Stimulated activated CD8-positive, alpha-beta memory T cell treated with anti-CD3 and anti-CD28 coated beads, Interleukin-7, amount 100 ng/mL, for 1 hour (primary cell): ENCODE measurements at places on chromosomes 4 and X.

GRCh38 chrX:16603822-16604221, 46.1 kb upstream of the S100G start:
- no peak for DNase-seq

DNA sequence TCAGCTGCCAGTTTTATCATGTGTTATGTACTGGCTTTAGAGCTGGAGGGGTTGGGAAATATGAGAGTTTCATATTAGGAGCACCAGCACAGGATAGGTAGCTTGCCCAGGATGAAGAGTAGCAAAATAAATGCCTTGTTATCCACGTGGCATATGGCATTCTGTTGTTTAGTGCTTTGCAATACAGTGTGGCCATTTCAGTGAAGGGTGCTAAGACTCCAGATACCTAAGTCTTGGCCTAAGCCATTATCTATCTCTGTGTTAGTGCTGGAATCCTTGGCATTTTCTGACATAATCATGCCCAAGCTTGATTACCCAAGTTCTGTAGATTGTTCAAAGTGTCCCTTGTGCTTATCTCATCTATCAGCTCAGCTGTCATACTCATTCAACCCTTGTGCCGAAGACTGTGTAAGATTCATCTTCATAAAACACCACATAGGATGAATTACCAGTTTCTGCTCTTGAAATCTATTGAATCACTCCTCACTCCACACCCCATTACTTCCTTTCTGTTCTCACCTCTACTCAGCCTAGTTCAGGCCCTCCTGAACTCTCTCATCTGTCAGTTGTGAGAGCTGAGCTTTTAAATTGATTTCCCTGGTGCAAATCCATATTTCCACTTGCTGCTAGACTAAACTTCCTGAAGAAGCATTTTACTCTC, 73.5 kb downstream of the CLCN5 start:
- DNase-seq, result no peak

GRCh38 chrX:67684136-67684535, 140.3 kb downstream of the AR start:
- DNase-seq, result no peak

DNA sequence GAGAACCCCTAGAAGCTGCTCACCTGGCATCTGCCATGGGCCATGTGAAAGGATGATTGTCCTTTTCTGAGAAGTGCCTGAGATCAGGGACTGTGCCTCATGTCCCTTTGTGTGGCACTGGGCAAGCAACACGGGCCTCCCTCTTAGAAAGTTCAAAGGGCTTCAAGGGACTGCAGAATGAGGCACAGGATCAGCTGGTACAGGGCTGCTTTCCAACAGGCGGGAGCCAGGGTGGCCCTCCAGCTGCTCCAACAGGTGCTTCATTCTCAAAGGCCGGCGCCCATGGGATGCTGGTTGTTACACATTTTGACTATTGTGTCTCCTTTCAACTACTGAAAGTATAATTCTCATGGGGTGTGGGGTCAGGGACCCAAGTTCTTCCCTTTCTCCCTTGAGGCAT, 114.7 kb downstream of the ENPP6 start:
- DNase-seq, result no peak

GRCh38 chr4:53941331-53941730, 123.1 kb downstream of the CHIC2 start:
- DNase-seq, result no peak

GRCh38 chr4:141306331-141306730, 85.6 kb downstream of the ZNF330 start:
- DNase-seq, result no peak

GRCh38 chrX:94830717-94831116, 1156.7 kb downstream of the FAM133A start:
- DNase-seq, result no peak

DNA sequence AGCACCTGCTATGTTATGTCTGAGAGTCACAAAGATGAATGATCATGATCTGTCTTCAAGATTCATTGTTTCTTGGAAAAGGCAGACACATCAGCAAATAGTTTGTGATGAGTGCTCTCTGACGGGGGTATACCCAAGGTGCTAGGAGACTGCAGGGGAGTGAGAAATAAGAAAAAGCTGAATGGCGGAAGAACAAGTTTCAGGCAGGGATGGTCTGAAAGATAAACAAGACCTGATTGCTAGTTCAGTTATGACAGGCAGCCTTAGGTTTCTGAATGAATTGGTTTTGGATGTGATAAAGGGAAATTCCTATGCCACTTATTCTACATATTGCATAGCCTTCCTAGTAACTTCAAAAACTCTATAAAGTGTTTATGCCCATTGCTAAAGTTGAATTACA, 327.0 kb upstream of the DKK2 start:
- no peak for DNase-seq

GRCh38 chr4:913280-913618, 18.9 kb downstream of the GAK start:
- no peak for DNase-seq

- no peak for DNase-seq
Measured at GRCh38 chr4:8939160-8939839, 67.7 kb upstream of the HMX1 start.

DNA sequence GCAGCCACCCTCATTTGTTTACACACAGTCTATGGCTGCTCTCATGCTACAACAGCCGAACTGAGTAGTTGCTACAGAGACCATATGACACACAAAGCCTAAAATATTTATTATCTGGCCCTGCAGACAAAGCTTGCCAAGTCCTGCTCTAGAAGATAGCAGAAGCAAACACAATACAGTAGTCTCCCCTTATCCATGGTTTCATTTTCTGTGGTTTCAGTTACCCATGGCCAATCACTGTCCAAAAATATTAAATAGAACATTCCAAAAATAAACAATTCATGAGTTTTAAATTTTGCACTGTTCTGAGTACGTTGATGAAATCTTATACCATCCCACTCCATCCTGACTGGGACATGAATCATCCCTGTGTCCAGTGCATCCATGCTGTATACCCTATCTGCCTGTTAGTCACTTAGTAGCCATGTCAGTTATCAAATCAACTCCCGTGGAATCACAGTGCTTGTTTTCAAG, 40.2 kb upstream of the ZNF81 start:
- DNase-seq, result no peak

DNA sequence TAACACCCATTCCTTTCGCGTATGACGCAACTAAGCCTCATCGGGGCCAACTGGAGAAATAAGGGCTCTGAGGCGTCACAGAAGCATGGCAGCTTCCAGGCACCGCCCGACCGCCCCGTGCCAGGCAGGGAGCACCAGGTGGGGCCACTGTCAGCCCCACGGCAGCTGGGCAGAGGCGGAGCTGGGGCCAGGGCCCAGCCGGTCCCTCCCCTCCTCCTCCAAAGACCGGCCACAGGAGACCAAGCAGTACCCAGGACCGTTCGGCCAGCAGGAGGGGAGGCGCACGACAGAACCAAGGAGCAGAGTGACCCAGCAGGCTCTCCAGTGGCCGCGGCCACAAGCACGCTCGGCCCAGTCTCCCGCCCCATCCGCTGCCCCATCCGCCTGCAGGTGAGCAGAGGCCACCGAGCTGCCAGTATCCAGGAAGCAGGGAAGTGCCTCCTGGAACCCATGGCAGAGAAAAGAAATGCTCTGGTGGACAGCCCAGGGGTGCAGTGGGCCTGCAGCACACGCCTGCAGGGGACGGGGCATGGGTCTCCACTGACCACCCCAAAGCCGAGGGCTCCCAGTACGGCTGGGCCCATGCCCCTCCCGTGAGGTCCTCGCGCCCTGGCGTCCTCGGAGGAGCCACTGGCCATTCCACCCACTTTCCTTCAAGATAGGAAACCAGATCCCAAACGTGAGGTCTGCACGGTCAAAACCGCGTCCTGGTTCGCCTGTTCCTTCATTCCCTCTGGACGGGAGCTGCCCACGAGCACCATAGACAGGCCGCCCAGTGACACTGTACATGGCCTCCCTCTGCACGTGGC, 9.6 kb downstream of the CTBP1 start:
- DNase-seq, result no peak

DNA sequence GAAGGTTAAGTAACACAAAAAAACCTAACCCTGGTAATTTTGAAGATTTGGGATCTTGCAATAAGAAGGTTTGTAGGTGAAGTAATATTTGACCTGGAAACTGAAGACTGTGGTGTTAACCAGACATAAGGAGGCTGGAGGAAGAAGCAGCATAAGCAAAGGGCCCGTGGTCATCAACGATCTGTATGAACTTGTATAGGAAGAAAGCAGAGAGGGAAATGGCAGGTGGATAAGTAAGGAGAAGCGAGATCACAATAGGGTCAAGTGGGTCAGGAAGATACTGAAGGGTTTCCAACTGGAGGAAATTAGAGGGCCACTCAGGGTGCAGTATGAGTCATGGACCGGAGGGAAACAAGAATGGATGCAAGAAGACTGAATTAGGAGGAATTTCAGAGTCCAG, 103.8 kb upstream of the SORBS2 start:
- no peak for DNase-seq

- DNase-seq, result no peak
Measured at GRCh38 chr4:105632599-105632998, 75.9 kb downstream of the INTS12 start.

DNA sequence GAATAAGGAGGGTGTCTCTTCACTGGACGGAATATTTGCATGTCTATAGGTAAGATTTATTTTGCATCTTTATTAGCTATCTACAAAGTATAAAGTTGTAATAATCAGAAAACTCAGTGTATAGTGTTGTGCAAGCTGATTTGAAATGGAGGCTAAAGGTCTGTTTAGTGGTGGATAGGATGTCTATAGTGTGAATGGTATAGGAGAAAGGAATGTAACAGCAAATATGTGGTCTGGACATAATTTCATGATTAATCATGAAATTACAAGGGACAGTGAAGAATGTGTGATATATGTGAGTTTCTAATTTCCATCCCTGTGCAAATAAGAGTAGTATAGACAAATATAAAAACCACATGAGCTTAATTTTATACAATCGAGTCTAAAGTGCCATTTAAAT, 79.3 kb upstream of the CAMK2D start:
- DNase-seq, result no peak

GRCh38 chr4:186714006-186714675, 9.5 kb downstream of the FAT1 start:
- no peak for DNase-seq

GRCh38 chrX:46929439-46930261, 17.4 kb downstream of the JADE3 start:
- DNase-seq, result no peak

GRCh38 chr4:106421441-106422296, 53.1 kb upstream of the GIMD1 start:
- DNase-seq, result no peak

- no peak for DNase-seq
Measured at GRCh38 chr4:111596491-111596890, 548.8 kb upstream of the FAM241A start.
